K562 (cell line): ENCODE measurements at places on chromosomes 6 and 20.

DNA sequence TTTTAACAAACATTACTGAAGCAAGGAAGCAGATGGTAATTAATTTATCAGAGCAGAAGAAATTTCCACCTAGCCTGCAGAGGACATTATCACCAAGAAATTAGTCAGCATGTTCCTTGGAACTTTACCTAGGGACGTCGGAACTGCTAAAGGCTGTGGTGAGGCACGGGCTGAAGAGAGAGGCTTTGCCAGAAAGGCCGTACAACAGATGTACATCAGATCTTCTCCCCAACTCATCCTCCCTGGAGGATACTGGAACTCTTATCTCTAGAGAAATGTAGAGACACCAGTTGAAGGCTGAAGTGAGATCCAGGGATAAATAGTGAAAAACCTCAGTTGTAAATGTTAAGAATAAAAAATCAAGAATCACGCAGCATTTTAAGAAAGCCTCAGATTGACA is 257.1 kb downstream of the SAMD5 start:
- no peak for DNase-seq

- DNase-seq, result no peak
Observed at GRCh38 chr6:91045161-91045560, 458.3 kb upstream of the MAP3K7 start.

GRCh38 chr6:30260036-30260504 is 46.9 kb upstream of the TRIM26 start:
- DNase-seq, result no peak

DNA sequence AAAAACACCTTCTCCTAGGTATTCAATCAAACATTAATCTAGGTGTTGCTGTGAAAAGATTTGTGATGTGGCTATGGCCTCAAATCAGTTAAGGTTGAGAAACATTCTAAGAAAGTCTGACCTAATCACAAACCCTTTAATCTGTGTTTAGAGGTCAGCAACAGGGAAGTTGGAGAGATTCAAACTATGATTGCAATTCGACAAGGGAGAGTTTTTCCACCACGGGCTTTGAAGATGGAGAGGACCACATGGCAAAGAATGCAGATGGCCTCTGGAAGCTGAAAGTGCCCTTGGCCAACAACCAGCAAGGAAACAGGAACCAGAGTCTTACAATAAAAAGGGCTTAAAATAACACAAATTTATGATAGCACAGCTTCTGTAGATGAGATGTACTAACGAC is 29.6 kb upstream of the LGSN start:
- DNase-seq, result no peak

GRCh38 chr20:46108435-46108841 is 9.7 kb upstream of the CD40 start:
- no peak for DNase-seq

GRCh38 chr20:37365760-37366638 is 20.1 kb downstream of the SRC start:
- no peak for DNase-seq

DNA sequence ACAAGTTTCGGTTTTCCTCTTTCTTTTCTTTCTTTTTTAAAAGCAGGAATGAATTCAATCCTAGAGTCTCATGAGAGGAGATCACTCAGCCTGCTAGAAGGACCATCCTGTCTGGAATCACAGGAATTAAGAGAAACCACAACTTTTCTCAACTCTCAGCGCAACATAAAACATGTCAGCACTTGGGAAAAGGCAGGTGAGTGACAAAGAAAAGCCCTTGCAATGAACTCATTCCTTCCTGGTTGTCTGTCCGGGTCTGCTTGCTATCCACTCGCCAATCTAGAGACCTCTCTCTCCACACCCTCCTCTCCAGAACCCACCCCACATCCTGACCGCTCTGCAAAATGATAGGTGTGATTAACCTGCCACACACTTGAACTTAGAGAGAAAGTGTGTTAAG is 253.8 kb downstream of the LY86 start:
- no peak for DNase-seq

DNA sequence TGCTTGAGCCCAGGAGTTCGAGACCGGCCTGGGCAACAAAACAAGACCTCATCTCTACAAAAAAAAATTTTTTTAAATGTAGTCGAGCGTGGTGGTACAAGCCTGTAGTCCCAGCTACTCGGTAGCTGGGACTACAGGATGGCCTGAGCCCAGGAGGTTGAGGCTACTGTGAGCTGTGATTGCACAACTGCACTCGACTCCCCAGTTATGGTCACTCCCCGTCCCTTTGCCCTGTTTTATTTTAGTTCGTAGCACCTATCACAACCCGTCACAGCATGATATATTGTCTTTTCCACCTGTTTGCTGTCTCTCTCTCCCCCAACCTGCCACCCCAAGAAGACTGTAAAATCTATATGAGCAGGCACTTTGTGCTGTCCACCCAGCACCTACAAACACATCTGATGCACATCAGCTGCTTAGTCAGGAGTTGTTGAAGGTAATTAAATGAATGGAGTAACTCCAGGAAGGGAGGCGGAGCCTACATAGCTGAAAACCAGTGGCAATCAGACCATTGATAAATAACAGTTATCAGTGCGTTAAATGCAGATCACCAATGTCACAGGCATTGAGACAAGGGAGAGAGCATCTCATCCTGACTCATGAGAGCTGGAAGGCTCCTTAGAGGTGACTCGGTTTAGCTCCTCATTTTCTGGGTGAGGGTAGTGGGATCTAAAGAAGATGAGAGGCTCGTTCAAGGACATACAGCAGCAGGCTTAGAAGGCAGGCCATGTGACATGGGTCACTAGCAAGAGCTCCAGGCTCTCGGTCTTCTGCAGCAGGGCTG is 14.4 kb upstream of the XRN2 start:
- DNase-seq, result no peak
